CD4-positive, alpha-beta T cell (primary cell): ENCODE measurements at places on chromosomes 6 and 20.

- DNase-seq: no peak
Measured at GRCh38 chr6:90471263-90471662, 115.6 kb downstream of the MAP3K7 start.

DNA sequence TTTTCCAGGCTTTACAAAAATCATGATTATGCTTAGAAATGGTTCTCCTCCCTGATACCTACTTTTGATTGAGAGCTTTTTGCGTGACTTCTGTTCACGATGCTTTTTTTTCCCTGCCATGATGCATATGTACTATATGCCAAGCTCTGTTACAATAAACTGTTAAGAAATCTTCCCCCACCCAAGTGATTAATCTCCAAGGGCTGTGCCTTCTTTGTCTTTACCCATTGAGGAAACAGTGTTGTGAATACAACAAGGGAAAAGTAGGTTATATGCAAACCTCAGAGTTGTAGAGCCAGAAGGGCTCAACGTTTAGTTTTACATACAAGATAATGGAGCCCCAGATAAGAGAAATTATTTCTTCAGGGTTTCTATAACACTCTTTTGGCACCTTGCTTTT lies 34.1 kb upstream of the MYLK2 start:
- no peak for DNase-seq

- no peak for DNase-seq
Measured at GRCh38 chr6:113143206-113143605, 713.9 kb upstream of the MARCKS start.

DNA sequence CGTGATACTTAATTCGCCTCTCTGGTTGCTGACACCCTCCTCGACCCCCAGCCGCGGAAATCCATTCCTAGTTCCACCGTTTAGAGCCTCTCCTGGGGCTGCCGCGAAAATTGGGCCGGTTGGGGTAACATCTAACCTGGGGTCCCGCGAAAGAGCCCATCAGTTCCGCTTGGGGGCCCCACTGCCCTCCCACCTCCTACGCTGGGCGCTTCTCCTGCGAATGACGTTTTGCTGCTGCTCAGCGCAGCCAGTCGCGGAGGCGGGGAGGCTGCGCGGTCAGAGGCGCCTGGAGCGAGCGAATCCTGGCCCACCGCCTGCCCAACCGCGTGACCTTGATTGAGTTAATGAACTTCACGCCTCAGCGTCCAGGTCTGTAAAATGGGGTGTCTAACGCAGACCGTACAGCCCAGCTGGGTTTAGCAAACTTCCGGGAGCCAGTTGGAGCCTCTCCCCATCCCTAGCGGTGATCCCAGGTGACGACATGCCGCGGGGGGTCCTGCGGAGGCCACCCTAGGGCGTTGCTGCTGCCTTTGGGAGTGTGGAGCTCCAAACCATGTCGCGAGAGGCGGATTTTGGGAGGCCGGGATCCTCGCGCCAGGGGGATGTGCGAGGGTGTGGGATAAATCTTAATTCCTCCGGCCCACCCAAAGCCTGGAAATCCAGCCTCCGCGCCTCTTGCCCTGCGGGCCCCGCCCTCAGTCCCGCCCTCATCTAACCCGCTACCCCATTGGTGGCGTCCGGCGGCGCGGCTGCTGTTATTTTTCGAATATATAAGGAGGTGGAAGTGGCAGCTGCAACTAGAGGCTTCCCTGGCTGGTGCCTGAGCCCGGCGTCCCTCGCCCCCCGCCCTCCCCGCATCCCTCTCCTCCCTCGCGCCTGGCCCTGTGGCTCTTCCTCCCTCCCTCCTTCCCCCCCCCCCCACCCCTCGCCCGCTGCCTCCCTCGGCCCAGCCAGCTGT lies at the start of gene CDC25B:
TSS of gene CDC25B (plus strand) at position 800 of the 958 bp plus-strand sequence. CDS start 222 bp downstream, outside the sequence.
- peak; percentile 92 for DNase-seq

GRCh38 chr6:8315154-8315553 lies 120.2 kb downstream of the SLC35B3 start:
- no peak for DNase-seq

DNA sequence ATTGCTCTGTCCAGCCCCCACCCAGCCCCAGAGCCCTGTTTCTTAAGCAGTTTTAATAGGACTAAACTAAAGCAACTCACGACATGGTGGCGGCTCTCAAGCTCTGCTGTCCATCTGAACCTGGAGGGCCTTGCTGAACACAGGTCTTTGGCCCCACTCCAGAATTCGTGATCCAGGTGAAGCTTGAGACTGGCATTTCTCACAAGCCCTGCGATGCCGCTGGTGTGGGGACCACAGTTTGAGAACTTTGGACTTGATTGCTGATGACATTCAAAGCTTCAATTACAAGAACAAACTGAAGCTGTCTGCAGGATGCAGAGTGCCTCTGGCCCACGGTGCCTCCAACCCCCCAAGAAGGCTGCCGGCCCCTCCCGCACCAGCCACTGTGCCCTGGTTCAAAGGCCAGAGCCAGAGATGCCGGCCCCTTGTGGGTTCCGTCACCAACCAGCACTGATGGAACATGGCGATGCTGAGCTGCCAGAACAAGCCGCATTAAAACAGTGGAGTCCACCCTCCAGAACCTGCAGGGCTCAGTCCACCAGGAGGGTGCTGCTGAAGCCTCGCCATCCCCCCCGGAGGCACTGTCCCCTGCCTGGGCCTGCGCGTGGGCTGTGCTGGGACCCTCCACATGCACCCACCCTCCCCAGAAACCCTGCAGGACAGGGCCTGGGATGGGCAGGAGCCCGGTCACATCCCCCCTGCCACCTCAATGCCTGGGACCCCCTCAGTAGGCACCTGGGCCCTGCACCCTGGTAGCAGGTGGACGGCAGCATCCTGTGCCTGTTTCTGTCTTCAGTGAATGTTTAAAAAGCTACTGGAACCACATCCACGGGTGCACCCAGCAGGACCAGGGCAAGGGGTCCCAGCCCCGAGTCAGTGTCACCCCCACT lies 101.1 kb downstream of the PSMB1 start:
- DNase-seq: no peak

DNA sequence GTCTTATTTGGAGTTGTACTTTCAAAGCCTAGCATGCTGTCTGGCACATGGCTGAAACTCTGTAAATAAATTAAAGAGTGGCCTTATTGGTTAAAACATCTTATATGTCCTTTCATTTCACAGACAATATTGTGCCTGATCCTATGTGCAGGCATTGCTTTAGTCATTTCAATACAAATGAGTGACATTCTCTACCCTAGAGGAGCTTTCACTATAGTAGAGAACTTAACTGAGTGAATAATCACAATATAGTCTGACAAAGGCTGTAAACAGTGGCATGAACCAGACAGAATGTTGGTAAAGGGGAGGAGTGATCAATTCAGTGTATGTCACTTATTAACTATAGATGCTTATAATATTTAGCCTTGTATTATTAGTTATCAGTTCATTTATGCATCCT lies 481.8 kb downstream of the TFAP2B start:
- no peak for DNase-seq

DNA sequence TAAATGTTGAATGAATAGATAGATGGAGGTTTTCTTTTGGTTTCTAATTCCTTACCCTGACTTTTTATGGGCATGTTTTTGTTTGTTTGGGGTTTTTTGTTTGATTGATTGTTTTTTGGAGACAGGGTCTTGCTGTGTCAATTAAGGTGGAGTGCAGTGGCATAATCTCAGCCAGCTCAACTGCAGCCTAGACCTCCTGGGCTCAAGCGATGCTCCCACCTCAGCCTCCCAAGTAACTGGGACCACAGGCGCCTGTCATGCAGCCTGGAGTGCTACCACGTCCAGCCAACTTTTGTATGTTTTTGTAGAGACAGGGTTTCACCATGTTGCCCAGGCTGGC lies 1.5 kb upstream of the NUDT3 start:
- DNase-seq: no peak

DNA sequence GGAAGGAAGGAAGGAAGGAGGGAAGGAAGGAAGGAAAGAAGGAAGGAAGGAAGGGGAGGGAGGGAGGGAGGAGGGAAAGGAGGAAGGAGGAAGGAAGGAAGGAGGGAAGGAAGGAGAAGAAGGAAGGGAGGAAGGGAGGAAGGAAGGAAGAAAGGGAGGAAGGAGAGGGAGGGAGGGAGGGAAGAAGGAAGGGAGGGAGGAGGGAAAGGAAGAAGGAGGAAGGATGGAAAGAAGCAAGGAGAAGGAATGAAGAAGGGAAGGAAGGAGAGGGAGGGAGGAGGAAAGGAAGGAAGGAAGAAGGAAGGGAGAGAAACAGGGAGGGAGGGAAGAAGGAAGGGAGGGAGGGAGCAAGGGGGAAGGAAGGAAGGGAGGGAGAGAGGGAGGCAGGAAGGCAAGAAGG lies 204.9 kb downstream of the PHACTR1 start:
- DNase-seq: no peak

- peak; percentile 23 for DNase-seq
Measured at GRCh38 chr20:1122388-1123315, 4.2 kb downstream of the PSMF1 start.

DNA sequence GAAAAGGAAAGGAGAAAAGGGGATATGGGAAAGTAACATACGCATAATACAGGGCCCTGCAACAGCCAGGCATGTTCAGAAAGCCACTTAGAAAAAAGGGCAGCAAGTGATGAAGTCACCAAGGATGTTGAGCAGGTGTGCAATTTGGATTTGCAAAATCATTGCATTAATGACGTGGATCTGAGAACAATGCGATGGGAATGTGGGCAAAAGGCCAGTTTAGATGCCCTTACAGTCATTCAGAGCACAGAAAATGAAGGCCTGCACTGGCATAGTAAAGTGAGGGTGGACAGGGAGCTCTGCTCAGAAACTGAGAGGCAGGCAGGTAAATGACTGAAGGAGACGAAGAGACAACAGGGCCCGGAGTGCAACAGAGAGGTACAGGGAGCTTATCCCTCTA lies 123.7 kb upstream of the NHSL1 start:
- DNase-seq: no peak

- DNase-seq: no peak
Measured at GRCh38 chr20:53852014-53852413, 218.4 kb downstream of the BCAS1 start.

DNA sequence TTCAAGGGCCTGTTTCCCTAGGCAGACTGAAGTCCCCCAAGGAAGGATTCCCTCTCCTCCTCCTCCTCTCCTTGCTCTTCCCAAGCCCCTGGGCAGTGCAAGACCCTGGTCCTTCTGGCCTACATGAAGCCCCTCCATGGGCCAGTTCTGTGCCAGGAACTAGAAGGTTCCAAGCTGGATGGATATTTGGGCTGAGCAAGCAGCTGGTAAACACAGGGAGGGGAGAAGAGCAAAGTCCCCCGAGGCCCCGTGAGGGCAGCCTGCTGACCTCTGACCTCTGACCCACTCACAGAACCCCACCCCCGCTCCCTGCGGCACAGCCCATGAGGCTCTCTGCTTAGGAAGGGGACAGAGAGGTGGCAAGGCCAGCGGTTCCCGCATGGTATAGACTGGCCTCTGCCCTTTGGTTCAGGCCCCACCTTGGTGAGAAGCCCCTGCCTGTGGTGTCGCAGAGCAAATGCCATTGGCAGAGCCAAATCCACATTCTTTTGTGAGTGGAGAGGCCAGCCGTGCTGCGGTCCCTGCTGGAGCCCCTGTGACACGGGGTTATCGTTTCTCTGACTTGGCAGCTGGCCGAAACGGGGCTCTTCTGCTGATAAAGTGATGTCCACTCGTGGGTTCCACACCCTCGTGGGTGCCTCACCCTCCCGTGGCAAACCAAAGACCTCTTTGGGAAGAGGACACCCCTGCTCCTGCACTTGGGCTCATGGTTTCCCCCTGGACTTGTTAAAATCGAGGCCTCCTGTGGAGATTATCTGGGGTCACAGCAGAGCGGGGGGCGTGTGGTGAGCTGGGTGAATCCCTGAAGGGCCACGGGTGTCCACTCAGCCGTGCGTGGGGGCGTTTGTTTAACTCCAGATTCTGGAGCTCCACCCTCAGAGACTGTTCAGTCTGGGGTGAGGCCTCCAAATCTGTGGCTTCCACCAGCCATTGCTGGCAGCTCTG lies 2.1 kb upstream of the CHRNA4 start:
- DNase-seq: no peak

- DNase-seq: no peak
Measured at GRCh38 chr6:52610011-52610410, 33.2 kb upstream of the TRAM2 start.

GRCh38 chr6:107554918-107555317 lies 65.0 kb downstream of the SOBP start:
- no peak for DNase-seq

DNA sequence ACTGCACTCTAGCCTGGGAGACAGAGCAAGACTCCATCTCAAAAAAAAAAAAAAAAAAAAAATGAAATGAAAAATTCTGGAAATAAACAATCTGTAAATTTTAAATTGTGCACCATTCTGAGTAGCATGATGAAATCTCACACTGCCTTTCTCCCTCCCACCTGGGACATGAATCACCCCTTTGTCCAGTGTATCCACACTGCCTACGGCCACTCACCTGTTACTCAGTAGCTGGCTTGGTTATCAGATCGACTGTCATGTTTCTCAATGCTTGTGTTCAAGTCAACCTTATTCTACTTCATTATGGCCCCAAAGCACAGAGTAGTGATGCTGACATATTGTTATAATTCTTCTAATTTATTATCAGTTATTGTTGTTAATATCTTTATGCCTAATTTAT lies 58.7 kb upstream of the MTHFD1L start:
- no peak for DNase-seq

- DNase-seq: no peak
Measured at GRCh38 chr6:20166210-20166609, 46.1 kb downstream of the MBOAT1 start.

GRCh38 chr6:106715922-106716321 lies 86.5 kb downstream of the QRSL1 start:
- DNase-seq: no peak

DNA sequence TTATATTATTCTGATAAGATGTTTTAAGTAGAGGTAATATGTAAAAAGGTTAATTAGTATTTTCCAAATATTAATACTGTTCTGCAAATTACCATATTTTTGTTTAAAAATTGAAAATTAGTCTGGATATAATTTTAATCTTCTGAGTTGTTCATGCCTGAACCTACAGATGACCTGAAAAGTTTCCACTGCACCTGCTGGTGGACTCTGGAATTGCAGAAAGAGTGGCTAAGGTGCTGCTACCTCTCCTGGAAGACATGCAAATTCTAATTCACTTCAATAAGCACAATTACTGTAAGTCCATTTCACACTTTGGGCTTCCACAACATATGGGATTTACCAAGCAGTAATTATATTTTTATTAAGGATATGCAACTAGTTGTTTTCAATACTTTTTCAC lies 77.7 kb upstream of the OLIG3 start:
- DNase-seq: peak; percentile 76

GRCh38 chr20:32236048-32236533 lies 28.4 kb downstream of the POFUT1 start:
- no peak for DNase-seq

DNA sequence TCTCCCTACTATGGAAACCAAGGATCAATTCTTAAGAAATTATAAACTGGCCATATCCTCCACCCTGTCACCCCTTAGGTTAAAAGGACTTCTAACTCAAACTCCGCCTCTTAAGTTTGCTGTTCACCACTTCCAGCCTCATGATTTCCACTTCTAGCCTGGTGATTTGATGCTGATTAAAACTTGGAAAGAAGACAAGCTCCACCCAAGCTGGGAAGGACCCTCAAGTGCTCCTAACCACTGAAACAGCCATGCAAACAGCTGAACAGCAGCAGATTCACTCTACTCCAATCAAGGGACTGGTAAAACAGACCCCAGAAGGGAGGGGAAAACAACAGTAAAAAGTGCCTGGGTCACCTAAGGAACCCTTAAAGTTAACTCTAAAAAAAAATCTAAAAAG lies 10.3 kb downstream of the LCA5 start:
- DNase-seq: no peak
